Activated CD8-positive, alpha-beta memory T cell treated with anti-CD3 and anti-CD28 coated beads for 1 hour (primary cell): ENCODE measurements at places on chromosomes 11 and 22.

- DNase-seq, result no peak
Observed at GRCh38 chr11:126341760-126342161, 13.7 kb upstream of the ST3GAL4 start.

GRCh38 chr11:41414771-41415440, 44.5 kb downstream of the LRRC4C start:
- DNase-seq, result no peak

DNA sequence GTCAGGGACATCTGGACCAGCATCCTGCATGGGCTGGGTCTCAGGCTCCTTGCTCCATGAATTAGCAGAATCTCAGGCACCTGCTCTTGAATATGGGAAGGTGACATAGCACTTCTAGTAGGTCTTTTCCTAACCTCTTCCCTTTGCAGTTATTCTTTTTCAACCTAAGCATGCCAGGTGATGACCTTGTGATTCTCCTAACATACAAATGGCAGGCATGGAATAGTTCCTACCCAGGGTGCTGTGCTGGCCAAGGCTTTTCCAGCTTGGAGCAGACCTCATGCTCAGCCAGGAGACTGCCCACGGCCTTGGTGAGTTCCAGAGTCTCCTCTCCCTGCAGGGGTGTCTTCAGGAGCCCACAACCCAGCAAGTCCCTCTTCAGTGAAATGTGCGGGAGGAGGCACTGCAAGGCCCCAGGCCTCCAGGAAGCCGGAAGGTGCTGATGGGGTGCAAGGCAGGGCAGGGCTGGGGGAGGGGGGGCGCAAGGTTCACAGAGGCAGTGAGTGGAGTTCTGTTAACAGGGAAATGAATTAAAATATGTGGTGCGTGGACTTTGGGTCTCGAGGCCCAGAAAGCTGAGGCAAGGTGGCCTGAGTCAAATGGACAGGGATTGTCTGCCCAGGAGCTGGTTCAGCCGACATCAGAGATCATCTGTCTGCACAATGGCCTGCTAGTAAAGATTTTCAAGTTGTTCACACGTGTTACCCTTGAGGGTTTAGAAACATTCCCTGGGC, 75.9 kb upstream of the SEPTIN5 start:
- DNase-seq, result no peak

GRCh38 chr22:45638834-45639746, 32.5 kb upstream of the ATXN10 start:
- no peak for DNase-seq

DNA sequence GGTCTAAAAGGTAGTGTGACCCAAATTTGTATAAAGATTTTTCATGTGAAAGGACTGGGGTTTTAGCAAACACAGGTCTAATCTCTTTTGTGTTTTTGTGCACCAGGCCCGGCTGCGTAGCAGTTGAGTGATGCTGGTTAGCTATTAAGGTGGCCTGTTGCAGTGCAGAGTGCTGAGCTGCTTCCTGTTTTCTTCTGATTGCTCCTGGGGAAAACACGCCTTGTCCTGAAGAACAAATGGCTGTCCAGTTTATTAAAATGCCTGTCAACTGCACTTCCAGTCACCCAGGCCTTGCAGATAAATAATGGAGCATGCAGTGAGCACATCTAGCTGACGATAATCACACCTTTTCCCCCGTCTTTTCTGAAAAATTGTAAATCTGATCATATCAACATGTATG, 1.8 kb downstream of the SRSF8 start:
- no peak for DNase-seq

DNA sequence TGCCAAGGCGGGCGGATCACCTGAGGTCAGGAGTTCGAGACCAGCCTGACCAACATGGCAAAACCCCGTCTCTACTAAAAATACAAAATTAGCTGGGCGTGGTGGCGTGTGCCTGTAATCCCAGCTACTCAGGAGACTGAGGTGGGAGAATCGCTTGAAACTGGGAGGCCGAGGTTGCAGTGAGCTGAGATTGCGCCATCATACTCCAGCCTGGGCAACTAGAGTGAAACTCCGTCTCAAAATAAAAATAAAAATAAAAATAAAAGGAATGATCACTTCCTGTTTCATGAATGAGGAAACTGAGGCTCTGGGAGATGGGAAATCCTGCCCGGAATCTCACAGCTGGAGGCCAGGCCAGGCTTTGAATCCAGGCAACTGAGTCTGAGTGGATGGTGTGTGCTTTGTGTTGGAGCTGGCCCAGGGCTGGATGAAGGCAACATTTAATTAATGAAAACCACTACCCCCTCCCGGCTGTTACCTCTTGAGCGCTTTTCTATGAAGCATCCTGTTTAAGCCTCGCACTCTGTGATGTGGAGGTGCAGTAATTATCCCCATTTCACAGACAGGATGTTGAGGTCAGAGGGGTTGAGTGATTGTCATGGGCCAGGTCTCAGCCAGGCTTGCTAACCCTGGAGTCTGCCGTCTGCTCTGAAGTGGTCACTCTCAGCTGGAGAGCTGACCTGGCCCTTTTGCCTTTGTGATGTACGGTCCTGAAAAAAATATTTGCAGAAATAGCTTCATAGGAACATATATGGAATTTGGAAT, 27.8 kb downstream of the LRP5 start:
- no peak for DNase-seq

GRCh38 chr11:116861539-116861938, 24.1 kb upstream of the APOA1 start:
- DNase-seq, result no peak

GRCh38 chr22:45127866-45128265, 35.9 kb upstream of the NUP50 start:
- DNase-seq, result no peak

- DNase-seq, result no peak
Observed at GRCh38 chr11:24637520-24637919, 140.7 kb downstream of the LUZP2 start.

GRCh38 chr11:79226126-79226525, 214.7 kb downstream of the TENM4 start:
- no peak for DNase-seq

GRCh38 chr11:131792243-131792642, 421.8 kb downstream of the NTM start:
- DNase-seq, result no peak
